Ovary (tissue), 10 donors: ENCODE measurements at places on chromosomes 6 and 20.
A peak's percentile ranks its signal among the peaks of the same experiment; 100 is the strongest.

GRCh38 chr6:163438940-163439335, 24.4 kb downstream of the QKI start:
- no peak for DNase-seq

DNA sequence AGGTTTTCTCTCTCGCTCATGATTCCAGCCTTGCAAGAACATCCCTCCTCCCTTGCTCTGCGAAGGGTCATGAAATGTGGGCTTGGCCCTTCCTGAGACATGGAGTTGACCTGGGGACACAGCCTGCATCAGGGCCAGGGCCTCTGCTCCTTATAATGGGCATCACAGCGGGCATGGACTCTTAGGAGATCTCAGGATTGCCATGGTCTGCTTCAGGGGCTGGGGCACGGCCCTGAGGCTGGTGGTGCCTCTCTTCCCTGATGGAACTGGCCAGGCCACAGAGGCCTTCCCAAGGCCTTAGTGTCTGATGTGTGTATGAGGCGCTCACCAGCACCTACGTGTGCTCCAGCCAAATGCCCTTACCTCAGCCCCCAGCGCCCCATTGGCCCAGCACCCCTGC, 23.9 kb downstream of the ENTPD6 start:
- DNase-seq: no peak

DNA sequence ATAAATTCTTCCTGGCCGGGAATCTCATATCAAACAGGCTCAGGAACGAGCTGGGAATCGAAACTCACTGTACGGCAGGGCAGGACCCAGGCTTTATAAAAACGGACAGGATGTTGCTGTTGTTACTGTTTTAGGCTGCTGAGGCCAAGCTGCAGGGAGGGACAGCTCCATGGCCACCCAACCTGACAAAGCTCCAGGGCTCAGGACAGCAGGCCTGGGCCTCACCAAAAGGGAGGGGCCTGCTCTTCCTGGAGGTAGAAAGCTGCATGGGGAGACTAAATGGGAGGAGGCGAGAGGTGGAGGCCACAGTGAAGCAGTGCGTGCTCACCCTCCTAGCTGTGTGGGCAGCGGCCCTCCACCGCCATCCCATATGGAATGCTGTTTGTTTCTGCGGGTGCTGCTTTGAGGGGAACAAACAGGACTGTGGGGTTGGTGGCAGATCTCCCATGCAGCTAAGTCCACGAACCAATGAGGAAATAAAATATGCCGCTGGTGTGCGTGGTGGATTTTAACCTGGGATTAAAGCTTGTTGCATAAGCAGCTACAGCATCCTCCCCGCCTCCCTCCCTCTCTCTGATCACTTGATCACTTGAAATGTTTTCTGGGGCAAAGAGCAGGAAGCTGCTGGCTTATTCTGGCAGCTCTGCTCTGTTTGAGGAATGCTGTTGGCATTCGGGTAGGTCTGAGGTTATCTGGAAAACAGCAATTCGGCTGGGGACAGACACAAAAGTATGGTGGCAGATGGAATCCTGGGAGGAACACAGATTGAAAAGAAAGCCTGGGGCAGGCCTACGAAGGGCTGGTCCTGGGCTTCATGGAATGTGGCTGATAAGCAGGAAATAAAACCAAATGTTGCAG, 2.4 kb upstream of the ZMYND8 start:
- peak; percentile 78 for DNase-seq

- no peak for DNase-seq
These were observed 769.9 kb downstream of the HDGFL1 start for GRCh38 chr6:23339268-23339667.

- DNase-seq: no peak
These were observed 33.4 kb upstream of the ZMYND8 start for GRCh38 chr20:47389867-47390347.

DNA sequence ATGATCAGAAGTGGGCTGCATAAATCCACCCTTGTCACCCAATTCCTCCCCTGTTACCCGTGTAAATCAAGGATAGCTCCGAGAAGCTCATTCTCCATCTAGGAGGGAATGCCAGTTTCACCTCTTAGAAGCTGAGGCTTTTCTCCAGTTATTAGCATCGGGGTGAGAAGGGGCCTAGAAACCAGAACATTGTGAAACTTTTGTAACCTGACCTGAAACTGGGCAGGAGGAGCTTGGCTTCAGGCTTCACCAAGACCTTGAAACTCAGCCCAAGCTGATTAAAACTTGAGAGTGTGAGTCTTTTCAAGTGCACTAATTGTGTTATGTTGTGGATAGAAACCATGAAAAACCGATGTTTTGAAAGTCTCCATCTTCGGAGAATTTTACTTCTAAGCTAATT, 103.1 kb downstream of the BMP2 start:
- peak; percentile 47 for DNase-seq
